ENCODE measurements at places on chromosomes 3 and 15.

- DNase-seq, result no peak
These were observed 126.7 kb upstream of the NR2E3 start for GRCh38 chr15:71683411-71684274.

DNA sequence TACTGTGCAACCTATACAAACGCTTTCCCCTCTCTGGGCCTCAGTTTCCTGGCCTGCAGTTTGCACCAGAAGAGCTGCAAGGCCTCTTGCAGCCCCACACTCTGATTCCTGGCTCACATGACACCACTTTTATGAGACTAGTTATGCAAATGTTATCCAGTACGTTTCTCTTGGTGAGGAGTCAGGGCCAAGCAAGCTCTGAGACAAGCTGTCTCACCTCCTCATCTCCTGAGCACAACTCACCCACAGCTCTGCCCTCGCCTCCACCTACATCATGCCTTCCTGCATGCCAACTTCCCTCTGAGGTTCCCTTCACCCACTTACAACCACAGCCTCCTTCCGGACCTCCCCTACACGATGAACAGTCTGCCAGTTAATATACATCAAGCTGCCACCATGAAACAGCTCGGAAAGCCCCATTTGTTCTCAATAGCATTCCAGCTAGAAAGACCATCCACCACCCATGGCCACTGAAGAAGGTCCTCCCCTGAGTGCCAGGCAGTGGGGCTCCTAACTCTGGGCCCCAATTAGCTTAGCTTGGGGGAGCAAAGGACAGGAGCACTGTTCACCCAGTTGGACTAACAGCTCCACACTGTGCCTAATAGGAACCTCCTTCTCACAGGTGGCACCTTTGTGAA is 25.0 kb downstream of the CRYGS start:
- no peak for DNase-seq

DNA sequence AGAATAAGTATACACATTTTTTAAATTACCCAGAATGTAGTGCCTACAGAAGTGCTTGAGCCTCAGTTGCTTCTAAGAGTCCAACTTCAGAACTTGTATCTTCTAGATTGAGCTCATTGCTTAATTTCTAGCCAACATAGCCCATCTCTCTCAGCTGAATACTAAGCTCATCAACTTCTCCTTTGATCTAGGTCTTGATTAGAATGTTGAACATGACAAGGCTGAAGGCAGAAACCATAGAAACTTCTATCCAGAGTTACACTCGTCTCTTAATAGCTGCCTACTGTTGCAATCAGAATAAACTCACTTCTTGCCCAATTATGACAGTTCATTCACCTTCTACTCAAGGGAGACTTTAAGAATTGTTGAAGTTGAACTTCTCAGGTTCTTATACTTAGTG is 327.3 kb upstream of the THBS1 start:
- no peak for DNase-seq

- DNase-seq, result no peak
These were observed 9.7 kb downstream of the RHCG start for GRCh38 chr15:89486726-89487050.

GRCh38 chr15:54064365-54064764 is 86.1 kb downstream of the UNC13C start:
- DNase-seq, result no peak

- no peak for DNase-seq
These were observed 36.7 kb upstream of the GOLGA8B start for GRCh38 chr15:34620142-34620541.

- no peak for DNase-seq
These were observed 85.3 kb upstream of the TNFSF10 start for GRCh38 chr3:172608575-172608974.

DNA sequence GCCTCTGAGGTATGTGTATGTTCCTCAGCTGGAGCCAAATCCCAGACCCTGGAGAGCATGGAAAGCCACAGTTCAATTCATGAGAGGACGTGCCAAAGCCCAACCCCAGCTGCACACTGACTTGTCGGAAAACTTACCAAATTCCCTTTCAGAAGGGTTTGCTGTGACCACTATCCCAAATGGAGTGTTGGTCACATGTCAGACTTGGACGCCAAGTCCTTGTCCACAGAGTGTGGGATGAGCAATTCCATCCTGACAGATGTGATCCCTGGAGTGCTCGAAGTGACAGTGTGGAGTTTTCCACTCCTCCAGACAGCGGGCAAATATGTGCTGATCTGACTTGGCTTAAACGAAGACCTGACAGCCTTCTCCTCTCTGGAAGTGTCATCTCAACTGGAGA is 71.2 kb downstream of the RORA start:
- no peak for DNase-seq
